Naive B cell (primary cell): ENCODE measurements at places on chromosomes 1 and 21. TPM values are rescaled to one million over a fixed set of nuclear protein-coding genes. Genes with fewer than 3 reads are reported as not detected.

DNA sequence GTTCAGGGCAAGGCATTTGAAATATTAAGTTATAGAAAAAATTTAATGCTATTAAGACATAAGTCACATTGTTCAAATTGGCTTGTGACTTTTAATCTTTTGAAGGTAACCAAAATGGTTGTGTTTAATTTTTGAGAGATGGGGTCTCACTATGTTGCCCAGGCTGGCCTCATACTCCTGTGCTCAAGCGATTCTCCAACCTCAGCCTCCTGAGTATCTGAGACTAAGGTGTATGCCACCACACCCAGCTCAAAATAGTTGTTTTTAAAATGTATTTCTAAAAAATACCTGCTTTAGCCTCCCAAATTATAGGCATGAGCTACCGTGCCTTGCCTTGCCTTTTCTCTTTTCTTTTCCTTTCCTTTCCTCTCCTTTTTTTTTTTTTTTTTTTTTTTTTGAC is 26.0 kb upstream of the CHAF1B start:
- no peak for DNase-seq

GRCh38 chr1:11341901-11342552 is 69.0 kb downstream of the UBIAD1 start:
- no peak for DNase-seq

DNA sequence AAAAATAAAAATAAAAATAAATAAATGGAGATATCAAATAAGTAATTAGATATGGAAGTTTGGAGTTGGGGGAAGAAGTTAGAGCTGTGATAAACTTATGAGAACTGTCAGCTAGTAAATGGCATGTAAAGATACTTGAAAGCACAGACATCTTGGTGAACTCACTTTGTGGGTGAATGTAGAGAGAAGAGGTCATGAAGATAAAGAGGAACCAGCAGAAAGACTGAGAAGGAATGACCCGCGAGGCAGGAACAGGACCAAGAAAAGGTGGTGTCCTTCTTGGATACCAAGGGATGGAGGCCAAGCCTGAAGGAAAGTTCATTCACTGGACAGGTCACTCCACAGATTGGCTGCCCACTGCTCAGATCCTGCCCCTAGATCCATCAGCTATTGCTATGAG is 4.7 kb upstream of the CAPZB start:
- DNase-seq, result no peak

Gene CASP9
- 4.8 TPM for polyA plus RNA-seq
